ENCODE measurements at places on chromosomes 16 and 17. TPM values are rescaled to one million over a fixed set of nuclear protein-coding genes. Genes with fewer than 3 reads are reported as not detected.
A peak's percentile ranks its signal among the peaks of the same experiment; 100 is the strongest.

Gene IL17C
- not detected for total RNA-seq

DNA sequence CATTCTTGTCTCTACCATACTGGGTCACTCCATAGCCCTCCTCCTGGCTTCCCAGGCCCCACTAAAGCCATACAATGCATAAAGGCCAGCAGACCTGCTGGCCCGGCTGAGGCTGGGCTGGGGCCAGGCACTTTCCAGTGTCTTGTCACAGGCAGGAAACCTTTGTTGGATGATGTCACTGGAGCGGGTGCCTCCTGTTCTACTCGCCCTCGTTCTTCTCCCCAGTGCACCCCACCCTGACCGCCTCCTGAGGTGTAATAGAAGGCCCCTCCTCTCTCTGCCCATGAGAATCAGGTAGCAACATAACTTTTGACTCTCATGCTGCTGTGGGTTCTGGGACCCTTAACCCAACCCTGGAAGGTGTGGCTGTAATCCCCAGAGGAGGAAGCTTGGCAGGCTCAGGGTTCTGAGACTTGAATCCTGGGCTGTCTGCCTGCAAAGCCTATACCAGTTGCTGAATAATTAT lies 54.2 kb upstream of the IL34 start:
- peak overlapping the region; percentile 91 for H3K27ac ChIP-seq
- H3K4me3 ChIP-seq = no peak overlapping the region
- H3K27me3 ChIP-seq = no peaks in the 10 kb centered on the region

GRCh38 chr17:14304773-14305517 lies 4.1 kb downstream of the HS3ST3B1 start:
- no peak overlapping the region for H3K27ac ChIP-seq
- peaks cover 4% of the 10 kb centered on the region for H3K27me3 ChIP-seq
- H3K36me3 ChIP-seq = no peaks in the 10 kb centered on the region
- H3K4me3 ChIP-seq = peak overlapping the region; percentile 12
- no peak for DNase-seq

- no peaks in the 10 kb centered on the region for H3K27me3 ChIP-seq
- peak overlapping the region; percentile 61 for H3K27ac ChIP-seq
- peaks cover 16% of the 10 kb centered on the region for H3K36me3 ChIP-seq
- DNase-seq = no peak
These were observed 11.8 kb downstream of the GGA3 start for GRCh38 chr17:75249564-75249963.

All from esophagus squamous epithelium (tissue), 5 donors.